ENCODE measurements at places on chromosomes 5 and 9. TPM values are rescaled to one million over a fixed set of nuclear protein-coding genes. Genes with fewer than 3 reads are reported as not detected.
A peak's percentile ranks its signal among the peaks of the same experiment; 100 is the strongest.

- DNase-seq = no peak
Observed at GRCh38 chr5:163916376-163916775, 411.0 kb downstream of the MAT2B start.

DNA sequence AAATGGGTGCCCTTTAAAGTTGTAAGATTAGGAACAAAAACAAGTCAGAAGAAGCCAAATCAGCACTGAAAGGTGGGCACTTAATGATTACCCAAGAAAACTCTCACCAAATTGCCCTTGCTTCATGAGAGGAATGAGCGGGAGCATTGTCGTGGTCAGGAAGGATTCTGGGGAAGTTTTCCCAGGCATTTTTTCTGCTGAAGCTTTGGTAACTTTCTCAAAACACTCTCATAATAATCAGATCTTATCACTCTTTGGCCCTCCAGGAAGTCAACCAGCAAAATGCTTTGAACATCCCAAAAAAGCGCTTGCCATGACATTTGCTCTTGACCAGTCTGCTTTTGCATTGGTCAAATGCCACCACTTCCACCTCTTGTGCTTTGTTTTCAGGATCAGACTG is 10.4 kb upstream of the PCDHGC3 start:
- peak; percentile 43 for DNase-seq

GRCh38 chr5:137395011-137395755 is 103.9 kb downstream of the SPOCK1 start:
- peak; percentile 89 for DNase-seq

- peak; percentile 36 for DNase-seq
Observed at GRCh38 chr5:109759306-109759705, 69.6 kb downstream of the MAN2A1 start.

CATSPER3 gene
- not detected for total RNA-seq
